ENCODE measurements at places on chromosomes 13 and 19.

- DNase-seq, result no peak
Observed at GRCh38 chr13:21625366-21625765, 21.4 kb upstream of the MICU2 start.

GRCh38 chr13:33004511-33004910, 11.7 kb upstream of the KL start:
- no peak for DNase-seq

GRCh38 chr19:1495799-1496713, 5.1 kb downstream of the REEP6 start:
- no peak for DNase-seq

GRCh38 chr19:18839465-18840287, 7.9 kb downstream of the UPF1 start:
- no peak for DNase-seq

- no peak for DNase-seq
Observed at GRCh38 chr19:4062419-4063368, 4.0 kb downstream of the ZBTB7A start.

- DNase-seq, result no peak
Observed at GRCh38 chr13:50910485-50910805, 854 bp downstream of the RNASEH2B start.

GRCh38 chr19:17766543-17767131, 15.4 kb downstream of the FCHO1 start:
- DNase-seq, result peak; percentile 44

DNA sequence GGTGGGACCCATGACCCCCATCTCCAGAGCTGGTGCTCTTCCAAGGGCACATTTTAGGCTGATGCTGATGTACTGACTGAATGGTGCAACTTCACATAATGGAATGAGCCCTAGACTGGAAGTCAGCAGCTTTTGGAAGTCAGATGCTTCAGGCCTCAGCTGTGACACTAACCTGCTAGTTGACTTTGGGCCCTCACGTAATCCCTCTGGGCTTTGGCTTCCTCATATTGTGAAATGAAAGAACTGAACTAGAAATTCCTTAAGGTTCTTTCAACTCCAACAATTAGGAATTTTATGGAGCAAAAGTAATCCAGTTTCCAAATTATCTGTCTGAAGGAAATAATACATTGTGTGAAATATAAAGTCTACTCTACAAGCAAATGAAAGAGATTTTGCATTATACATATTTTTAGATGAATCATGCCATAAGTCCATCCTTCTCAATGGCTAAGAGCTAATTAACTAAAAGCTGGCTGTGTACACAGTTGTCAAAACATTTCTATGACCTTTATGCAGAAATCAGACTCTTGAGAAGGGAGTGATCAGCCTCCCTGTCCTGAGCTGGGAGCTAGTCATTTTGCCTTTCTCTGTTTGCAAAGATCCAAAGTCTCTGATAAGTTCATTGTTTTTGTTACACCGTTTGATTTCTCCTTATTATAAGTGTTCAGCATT, 204.2 kb downstream of the DCLK1 start:
- no peak for DNase-seq

DNA sequence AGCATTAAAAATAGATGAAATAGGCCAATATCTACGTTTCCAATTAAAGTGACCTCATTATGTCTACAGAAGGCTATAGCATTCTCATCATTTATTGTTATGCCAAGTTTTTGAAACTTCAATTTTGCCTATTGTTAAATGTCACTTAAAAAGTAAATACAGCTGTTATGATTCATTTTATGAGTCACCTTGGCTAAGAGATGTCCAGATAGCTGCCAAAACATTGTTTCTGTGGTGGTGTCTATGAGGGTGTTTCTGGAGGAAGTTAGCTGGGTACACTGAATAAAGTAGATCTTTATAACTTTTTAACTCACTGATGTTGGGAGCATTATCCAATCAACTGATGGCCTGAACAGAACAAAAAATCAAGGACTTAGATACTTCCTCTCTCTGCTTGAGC, 1209.7 kb upstream of the PCDH9 start:
- no peak for DNase-seq

DNA sequence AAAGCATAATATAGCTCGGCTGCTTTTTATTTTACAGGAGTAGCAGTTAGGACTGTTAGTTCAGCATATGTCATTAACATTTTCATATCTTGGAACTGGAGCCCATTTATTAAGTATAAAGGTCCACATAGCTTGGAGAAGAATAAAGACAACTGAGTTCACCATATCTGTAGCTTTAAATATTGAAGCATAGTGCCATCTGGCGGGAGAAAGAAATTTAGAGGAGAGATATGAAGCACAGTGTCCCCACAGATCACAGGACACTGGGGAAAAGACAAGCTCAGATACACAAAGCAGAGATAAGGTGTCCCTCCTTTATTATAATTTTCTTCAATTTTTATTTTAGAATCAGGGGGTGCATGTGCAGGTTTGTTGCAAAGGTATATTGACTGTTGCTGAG, 104.7 kb upstream of the FREM2 start:
- DNase-seq, result peak; percentile 2

- no peak for DNase-seq
Observed at GRCh38 chr13:59684105-59684504, 479.6 kb downstream of the DIAPH3 start.

DNA sequence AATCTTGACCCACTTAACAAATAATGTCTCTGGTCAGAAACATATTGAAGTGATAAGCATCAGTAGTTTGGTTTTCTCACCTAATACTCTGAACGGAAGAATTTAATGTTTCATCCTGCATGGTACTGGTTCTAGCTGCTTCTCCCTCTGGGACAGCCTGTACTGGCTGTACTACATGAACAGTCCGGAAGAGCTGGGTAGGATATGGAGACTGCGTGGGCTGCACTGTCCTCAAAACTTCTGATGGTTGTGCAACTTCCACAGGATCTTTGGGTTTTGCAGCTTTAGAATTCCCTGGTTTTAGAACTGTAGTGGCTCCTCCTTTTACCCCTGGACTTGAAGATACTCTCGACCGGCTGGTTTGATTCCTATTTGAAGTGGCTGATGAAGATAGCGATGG, 78.3 kb downstream of the ELF1 start:
- no peak for DNase-seq

DNA sequence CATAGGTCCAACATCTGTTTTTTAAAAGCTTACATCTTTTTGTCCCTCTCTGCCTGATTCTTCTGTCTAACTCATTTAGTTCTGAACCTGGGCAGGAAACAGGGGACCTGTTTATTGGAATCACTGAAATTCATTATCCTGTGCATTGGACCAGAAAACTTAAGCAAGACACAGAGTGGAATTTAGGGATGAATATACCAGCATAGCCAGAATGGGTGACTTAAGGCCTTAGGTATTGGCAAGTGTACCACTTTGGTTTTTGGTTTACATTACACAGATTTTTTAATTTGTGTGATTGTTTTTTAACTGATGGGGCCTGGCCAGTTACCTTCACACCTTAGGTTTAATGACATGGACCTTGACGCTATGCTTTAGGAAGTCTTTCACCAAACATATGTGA, 232.5 kb downstream of the GPC5 start:
- DNase-seq, result no peak

- no peak for DNase-seq
Observed at GRCh38 chr13:65836066-65836465, 1394.1 kb downstream of the PCDH9 start.

- DNase-seq, result no peak
Observed at GRCh38 chr13:74134777-74135325, 647 bp upstream of the KLF12 start.

GRCh38 chr19:55552620-55553019, 7.3 kb upstream of the SBK3 start:
- DNase-seq, result no peak

DNA sequence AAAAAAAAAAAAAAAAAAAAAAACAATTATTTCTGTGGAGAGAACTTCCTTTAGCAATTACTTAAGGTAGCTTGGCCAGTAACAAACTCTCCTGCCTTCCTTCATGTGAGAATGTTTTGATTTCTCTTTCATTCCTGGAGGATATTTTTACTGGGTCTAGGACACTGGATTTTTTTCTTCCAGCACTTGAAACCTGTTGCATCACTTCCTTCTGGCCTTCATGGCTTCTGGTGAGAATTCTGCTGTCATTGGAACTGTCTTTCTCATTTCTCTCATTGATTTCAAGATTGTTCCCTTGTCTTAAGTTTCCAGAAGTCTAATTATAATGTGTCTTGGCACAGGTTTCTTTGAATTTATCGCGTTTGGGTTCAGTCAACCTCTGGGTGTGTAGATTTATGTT, 19.3 kb upstream of the RAB20 start:
- no peak for DNase-seq

GRCh38 chr19:18745931-18746330, 45.2 kb downstream of the COMP start:
- DNase-seq, result no peak

DNA sequence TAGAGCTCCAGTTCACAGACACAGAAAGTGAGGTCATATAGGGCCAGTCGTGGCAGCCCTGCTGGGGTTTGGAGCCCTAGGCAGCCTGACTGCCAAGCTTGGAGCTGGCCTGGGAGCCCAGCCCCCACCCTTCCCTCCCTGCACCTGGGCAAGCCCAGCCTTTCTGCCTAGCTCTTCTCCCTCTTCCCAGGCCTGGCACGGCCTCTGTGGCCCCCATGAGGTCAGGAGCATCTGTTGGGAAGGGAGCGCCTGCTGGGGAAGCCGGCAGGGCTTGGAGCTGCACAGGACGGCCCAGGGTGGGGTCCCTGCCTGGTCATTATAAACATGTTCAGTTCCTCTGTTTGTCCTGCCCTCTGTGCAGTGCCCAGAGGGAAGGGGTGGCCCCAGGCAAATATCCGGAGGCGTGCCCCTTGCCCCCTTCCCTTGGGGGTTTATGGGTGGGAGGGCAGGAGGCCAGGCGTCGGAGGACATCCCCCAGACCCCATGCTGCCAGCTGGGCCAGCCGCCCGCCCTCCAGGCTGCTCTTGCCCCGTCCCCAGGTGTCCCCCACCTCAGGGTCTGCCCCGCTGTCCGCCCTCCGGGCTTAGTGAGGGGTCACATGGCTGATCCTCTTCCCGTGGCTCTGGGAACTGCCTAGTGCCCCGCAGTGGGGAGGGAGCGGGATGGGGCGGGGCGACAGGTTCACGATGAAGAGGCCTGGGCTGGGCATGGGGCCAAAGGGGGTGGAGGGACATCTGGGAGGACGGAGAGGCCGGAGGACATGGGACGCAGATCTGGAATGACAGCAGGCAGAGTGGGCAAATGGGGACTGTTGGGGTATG, 30.0 kb upstream of the NCCRP1 start:
- no peak for DNase-seq

DNA sequence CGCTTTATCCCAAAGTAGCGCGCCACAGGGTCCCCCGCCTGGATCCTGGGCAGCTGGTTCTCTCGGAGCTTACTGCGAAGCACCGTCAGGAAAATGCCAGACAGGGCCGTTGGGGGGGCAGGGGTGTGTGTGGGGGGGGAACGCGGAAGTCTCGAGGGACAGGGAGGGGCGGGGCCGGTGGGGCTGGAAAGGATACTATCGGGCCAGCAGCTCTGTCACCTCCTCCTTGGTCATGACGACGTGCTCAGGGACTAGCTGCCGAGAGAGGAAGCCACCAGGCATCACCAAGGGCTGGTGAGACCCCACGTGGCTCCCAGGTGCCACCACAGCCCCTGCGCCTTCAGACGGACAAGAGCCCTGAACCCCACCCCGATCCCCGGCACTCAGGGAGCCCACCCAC, 5.3 kb downstream of the POLR2E start:
- DNase-seq, result no peak

DNA sequence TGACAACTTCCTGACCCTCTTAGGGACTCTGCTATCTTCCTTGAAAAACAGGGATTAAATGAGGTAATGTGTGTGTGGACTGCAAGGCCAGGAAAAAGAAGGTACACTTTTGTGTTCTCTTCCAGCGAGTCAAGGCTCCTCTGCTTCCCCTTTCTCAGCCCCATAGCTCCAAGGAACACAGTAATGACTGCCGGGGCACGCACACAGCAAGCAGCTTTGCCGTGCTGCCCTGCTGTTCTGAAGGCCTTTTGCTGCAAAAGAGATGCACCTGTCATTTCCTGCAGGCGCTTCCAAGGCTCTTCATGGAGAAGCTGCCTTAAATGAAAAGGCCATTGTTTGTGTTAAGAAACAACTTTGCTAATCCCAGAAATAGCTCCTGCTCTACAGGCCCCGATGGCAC, 84.6 kb downstream of the CYSLTR2 start:
- no peak for DNase-seq

DNA sequence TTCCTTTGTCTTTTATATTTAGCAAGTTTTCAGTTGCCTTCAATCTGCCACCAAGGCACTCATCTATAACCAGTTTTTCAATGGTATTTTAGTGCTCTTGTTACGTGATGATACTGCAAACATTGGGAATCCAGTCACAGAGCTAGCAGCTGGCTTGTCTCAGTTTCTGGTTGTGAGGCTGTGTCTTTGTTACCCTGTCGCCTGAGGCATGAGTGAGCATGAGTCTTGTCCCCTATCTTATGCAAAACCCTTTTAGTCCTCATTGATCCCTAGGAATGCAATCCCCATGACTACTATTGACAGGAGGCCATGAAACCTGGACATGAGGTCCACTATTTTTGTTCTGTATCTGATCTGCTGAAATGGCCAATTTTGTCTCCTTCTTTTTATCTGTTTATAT, 391.0 kb downstream of the LMO7 start:
- no peak for DNase-seq

DNA sequence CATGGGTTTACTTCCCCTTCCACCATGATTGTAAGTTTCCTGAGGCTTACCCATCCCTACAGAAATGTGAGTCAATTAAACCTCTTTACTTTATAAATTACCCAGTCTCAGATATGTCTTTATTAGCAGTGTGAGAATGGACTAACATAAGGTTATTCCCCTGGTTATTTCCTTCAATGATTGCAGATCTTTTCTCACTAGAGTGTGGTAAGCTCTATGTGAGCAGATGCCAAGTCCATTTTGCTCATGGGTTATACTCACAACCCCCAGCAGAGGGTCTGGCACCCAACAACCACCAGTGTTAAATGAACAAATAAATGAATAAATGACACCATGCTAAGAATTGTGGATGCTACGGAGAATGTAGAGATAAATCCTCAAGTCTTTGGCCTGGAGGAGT, 472.8 kb downstream of the LIG4 start:
- DNase-seq, result no peak

DNA sequence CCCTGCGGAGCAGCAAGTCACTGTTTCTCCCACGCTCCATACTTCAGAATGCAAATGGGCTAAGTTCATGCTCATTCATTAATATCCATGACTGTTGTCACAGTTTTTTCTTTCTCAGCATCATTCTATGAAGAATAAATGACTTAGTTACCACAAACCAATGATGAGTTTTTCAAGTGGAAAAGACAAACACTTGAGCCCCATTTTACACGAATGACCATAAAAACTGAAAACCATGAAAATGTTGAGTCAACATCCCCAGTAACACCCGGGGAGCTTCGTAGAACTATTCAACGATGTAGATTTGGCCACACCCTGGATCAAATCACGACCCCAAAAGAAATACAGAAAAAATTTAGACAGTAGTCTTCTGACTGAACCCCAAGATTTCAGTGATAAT, 99.8 kb upstream of the GJB6 start:
- DNase-seq, result no peak

GRCh38 chr13:93951108-93951507, 528.4 kb downstream of the DCT start:
- DNase-seq, result no peak

Data from smooth muscle cell of the brain vasculature (primary cell).